Suppressor macrophage treated with lipopolysaccharide for 1 hour (primary cell): ENCODE measurements at places on chromosomes 7 and 10.

DNA sequence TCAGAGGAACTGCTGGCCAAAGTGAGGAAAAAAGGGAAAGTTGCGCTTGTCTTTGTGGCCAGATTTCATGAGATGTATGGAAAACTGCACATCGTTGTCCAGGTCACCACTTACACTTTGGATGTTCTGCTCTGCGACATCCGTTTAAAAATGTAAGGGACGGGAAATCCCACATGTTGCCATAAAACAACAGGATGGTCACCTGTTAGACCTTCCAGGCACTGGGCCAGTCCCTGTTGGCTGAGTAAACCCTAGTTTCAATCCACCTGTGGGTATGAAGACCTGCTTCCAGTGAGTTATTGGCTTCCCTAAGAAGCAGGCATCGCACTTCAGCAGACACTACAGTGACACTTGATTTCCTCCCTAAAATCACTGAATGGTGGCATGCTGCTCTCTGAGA is 2.7 kb upstream of the STAMBPL1 start:
- DNase-seq: no peak

DNA sequence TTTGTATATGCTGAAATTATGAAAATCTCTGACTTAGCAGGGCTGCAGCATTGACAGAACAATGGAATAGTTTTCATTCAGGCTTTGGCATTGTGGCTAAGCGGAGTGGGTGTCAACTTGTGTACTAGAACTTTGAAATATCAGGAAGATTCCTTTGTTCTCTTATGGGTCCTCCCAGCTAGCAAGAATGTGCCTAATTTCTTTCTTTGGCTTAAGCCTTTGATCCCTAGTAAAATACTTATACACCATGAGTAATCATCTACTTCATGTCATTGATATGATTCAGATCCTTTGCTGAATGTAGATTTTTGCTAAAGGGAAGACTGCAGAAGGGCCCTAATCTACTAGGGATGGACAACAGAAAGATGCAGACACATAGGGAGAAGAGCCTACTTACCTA is 6.2 kb downstream of the AVL9 start:
- DNase-seq: peak; percentile 8

GRCh38 chr10:58840840-58841435 is 328.3 kb downstream of the BICC1 start:
- no peak for DNase-seq

GRCh38 chr10:27820637-27821036 is 75.0 kb upstream of the MKX start:
- no peak for DNase-seq

DNA sequence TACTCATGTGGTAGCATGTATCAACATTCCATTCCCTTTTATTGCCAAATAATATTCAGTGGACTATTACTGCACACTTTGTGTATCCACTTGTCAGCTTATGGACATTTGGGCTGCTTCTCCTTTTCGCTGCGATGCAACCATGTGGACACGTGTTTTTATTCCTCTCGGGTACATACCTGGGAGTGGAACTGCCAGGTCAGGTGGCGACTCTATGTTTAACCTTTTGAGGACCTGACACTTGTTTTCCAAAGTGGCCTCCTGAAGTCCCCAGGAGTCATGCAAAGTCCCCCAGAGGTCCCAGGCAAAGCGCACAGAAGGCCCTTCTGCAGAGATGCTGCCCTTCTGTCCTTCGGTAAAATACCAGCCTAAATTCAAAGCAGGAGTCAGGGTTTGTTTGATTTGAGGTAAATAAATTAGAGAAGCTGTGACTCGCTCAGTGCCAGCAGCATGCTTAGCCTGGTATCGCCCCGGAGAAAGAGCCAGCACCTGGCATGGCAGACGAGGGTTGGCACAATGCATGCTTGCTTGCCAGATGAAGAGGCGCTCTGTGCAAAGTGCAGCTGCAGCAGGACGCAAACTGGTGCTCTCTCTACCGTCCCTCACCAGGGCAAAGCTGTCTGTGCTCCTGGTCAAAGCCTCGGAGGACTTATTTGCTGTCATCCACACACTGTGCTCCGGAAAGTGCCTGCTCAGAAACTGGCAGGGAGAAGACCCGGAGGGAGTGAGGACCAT is 37.8 kb downstream of the HIPK2 start:
- DNase-seq: no peak

GRCh38 chr10:14181567-14181936 is 149.2 kb downstream of the FRMD4A start:
- DNase-seq: no peak

- DNase-seq: no peak
Measured at GRCh38 chr7:94452239-94452638, 57.4 kb upstream of the CASD1 start.

- peak; percentile 81 for DNase-seq
Measured at GRCh38 chr10:52951824-52952223, 179.2 kb upstream of the MBL2 start.

DNA sequence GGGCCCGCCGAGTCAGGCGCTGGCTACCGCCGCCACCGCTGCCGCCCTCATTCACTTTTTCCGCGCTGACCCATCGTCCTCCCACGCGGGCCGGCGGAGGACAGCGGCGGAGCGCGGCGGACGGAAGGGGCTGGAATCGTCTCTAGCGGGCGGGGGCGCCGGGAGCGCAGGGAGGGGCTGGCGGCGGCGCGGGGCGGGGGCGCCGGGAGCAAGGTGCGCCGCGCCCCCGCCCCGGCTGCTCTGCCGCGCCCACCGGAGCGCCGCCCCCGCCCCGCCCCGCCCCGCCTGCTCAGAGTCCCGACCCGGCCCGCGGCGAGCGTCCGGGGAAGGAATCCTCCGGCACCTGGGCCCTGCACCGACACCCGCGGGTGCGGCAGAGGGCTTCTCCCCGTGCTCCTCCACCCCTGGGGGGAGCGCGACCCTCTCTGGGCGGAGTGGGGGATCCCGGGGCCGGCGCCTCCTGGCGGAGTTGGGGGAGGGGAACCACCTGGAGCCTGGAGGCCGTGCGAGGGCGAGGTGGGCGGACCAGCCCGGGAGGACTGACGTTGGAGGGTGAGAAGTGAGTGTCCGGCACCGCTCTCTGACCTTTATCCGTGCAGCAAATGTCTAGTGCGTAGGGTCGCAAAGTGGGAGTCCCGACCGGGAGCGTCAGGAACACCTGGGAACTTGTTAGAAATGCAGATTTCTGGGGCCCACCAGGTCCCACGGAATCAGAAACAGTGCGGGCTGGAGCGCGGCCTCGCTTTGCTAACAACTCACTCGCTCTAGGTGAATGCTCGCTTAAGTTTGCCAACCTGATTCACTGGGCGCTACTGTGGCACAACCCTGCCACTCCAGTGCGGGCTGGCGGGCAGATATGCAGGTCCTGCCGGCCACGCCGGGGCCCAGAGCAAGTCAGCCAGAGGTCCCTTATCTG is at the start of gene COBL:
Gene COBL, minus strand, starts transcription at position 144 of the 916 bp plus-strand sequence. CDS start 176 bp downstream, outside the sequence.
- peak; percentile 57 for DNase-seq

DNA sequence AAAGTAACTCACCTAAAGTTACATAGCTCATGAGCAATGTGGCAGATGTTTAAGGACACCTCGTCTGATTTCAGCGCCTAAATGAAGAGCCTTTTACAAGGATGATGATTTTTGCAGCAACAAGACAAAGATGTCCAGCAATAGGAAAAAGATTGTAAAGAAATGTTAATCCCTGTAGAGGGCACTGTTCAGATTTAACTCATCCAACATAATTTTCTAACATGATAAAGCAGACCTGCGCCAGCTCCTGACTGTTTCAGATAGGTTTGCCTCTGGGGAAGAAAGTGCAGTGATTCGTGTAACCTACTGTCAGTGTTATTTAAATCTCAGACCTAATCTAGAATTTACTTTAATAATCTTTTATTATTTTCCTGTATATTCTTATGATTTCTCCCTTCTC is 595.2 kb downstream of the AUTS2 start:
- DNase-seq: peak; percentile 17

GRCh38 chr7:756231-756927 is 29.3 kb upstream of the PRKAR1B start:
- DNase-seq: no peak

DNA sequence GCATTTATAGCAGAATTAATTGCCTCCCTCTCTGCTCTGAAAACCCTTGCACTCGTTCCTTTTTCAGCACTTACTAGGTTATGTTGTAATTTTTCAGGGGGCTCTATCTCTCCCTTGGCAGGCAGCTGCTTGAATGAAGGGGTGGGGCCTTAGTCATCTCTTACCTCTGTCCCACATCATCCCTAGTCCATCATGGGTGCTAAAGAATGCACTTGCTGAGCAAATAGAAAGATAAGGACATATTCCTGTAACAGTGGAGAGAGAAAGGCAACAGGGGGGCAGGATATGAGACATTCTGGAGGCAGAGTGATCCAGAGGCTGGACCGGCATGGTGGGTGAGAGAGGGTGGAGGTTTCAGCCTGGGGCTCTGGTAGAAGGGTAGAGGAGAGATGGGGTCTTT is 60.0 kb downstream of the MINDY4 start:
- no peak for DNase-seq

DNA sequence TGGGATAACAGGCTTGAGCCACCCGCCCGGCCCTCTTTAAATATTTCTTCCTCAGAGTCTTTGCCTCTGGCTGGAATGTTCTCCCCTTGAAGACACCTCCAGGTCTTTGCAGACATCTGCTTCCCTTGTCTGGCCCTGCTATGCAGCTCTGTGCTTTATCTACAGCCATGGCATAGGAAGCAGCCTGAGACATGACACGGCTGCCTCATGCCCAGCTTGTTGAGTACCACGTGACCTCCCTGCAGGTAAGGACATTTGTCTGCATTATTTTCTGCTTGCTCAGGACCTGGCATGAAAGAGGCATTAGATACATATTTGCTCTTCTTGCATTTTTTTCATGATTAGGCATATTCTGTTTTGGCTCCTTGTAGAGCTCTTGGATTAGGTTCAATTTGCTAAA is 113.8 kb upstream of the KLF6 start:
- no peak for DNase-seq

GRCh38 chr7:129091484-129092002 is 36.6 kb upstream of the TNPO3 start:
- peak; percentile 80 for DNase-seq

DNA sequence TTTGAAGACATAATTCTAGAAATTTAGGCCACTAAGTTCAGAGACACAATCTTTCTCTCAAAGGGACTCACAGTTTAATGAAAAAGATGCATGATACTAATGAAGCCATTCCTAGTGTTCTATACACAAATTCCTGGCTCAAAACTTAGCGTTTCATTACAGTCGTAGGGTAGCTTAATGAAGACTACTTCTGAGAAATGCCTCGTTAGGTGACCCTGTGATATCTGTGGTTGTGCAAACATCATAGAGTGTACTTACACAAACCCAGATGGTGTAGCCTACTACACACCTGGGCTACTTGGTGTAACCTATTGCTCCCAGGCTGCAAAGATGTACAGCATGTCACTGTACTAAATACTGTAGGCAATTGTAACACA is 488 bp upstream of the CHCHD3 start:
- DNase-seq: no peak

GRCh38 chr7:120805636-120806388 is 52.1 kb downstream of the TSPAN12 start:
- peak; percentile 80 for DNase-seq

GRCh38 chr7:55348502-55348901 is 16.6 kb upstream of the LANCL2 start:
- DNase-seq: no peak

DNA sequence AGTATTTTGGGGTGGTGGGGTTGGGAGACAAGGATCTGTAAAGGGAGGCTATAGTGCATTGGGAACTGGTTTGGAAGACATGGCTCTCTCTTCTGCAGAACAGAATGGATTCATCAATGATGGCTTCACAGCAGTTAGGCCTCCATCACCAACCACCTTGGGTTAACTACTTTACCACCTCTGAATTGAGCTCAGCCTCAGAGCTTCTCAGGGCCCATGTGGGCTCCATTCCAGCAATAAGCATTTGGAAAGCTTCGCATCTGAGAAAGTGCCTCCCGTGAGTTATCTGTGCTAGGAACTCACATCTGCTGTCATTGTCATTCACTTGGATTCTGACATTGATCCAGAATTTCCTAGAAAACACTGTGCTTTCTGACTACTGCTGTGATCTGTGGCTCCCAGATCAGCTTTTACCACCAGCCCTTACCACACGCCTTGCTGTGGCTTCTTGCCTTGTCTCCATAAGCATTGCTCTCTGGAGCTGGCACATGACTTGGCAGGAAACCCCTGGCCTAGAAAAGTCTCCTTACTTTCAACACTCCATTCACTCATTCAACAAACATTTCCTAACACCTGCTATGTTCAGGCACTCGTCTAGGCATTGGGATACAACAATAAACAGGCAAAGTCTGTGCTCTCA is 70.7 kb upstream of the ADO start:
- no peak for DNase-seq

GRCh38 chr7:34054075-34054474 is 148.7 kb downstream of the BMPER start:
- DNase-seq: no peak

GRCh38 chr7:13532028-13532753 is 457.3 kb downstream of the ETV1 start:
- DNase-seq: peak; percentile 3

- peak; percentile 25 for DNase-seq
Measured at GRCh38 chr10:75400163-75400770, 1.3 kb downstream of the ZNF503 start.

DNA sequence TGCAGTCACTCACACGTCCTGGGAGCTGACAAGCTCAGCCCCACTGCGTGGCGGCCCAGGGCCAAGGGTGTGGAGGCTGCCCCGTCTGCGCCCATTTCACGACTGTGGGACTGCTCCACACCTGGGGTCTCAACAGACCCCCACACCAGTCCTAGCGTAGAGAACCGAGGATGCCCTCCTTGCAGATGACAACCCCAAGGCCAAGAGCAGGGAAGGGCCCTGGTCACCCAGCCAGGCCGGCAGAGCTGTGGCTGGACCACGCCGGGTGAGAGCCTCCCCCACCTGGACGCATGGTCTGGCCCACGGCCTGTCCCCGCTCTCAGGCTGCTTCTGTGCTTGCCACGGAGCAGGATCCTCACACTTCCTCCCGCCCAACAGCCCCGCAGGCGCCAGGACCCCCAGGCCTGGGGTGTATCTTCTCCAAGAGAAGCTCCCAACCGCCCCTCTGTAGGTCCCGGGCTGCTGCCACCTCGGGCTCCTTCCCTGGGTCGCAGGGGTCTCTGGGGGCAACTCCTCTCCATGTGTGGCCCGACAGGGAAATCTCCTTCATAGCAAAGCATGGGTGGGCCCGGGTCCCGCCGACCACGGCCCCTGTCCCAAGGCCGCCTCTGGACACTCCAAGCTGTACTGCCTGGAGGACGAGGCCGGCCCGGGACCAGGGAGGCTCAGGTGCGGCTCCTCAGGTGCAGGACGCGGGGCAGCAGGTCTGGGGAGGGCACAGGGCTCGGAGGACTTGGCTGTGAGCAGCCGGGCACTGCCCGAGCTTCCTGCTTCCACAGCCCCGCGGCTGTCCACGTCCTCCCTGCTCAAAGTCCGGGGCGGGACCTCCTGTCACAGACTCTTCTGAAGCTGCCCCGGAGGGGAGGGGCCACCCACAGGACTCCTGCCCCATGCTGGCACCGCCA is 88.8 kb downstream of the FOXL3 start:
- DNase-seq: no peak
